Stimulated activated CD4-positive, alpha-beta T cell treated with anti-CD3 and anti-CD28 coated beads, TNF-alpha, amount 100 ng/mL, for 1 hour (primary cell): ENCODE measurements at places on chromosomes 3 and 15.

DNA sequence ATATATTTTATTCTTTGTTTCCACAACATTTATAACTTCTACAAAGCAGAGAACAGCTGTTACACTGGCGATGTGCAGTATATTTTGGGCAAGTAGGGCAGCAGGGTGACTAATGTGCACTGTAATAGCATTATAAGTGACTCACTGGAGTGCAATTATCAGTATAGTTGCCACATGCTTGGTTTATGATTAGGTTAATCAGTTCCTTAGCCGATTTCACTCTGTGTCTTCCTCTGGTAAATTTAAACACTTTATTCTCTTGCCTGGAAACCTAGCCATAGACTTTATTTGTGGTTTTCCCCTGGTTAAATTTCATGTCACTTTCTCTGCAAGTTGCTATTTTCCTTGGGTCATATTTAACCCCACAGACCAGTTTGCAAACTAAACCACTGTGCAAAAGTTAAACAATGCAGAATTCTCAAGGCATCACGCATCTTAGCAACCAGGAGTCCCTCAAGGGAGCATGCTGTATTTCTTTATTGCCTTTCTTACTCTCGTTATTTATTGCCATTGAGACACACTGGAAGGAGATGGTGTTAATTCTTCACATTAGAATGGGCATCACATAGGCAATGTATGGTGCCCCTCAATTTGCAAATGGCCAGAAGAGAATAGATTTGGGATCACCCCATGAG is 690.2 kb upstream of the DPPA4 start:
- no peak for DNase-seq

- no peak for DNase-seq
Observed at GRCh38 chr3:14847613-14848541, 29.1 kb downstream of the FGD5 start.

DNA sequence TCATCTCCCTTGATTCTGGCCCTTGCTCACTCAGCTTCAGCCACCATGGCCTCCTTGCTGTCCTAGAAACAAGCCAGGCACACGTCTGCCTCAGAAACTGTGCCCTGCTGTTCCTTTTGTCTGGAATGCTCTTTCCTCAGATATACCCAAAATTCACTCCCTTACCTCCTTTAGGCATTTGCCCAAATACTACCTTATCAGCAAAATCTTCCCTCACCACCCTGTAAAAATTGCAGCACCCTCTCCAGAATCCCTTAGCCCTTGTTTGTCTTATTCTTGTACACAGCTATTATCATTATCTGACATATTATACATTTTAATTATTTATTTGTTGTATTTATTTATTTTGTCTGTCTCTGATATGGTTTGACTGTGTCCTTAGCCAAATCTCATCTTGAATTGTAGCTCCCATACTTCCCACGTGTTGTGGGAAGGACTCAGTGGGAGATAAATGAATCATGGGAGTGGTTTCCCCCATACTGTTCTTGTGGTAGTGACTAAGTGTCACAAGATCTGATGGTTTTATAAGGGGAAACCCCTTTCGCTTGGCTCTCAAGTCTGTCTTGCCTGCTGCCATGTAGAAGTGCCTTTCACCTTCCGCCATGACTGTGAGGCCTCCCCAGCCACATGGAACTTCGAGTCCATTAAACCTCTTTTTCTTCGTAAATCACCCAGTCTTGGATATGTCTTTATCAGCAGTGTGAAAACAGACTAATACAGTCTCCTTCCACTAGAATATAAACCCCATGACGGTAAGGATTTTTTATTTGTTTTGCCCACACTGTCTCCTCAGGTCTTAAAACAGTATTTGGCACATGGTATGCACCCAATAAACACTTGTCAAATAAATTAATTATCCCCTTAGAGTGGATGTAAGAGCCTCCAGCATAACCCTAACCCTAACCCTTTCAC is 60.0 kb upstream of the STT3B start:
- DNase-seq = no peak

- DNase-seq = no peak
Observed at GRCh38 chr3:31263897-31264296, 268.8 kb upstream of the STT3B start.

DNA sequence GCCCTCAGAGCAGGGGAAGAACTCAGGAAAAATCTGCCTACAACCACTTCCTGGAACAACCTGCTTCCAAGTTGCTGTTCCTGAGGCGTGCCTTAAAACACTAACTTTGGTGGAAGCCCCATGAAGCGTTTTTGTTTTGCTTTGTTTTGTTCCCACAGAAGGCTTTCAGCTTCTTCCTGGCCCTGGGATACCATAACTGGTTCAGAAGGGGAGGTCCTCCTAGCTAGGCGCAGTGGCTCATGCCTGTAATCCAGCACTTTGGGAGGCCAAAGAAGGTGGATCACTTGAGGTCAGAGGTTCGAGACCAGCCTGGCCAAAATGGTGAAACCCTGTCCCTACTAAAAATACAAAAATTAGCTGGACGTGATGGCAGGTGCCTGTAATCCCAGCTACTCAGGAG is 1.2 kb upstream of the IP6K1 start:
- DNase-seq = no peak

DNA sequence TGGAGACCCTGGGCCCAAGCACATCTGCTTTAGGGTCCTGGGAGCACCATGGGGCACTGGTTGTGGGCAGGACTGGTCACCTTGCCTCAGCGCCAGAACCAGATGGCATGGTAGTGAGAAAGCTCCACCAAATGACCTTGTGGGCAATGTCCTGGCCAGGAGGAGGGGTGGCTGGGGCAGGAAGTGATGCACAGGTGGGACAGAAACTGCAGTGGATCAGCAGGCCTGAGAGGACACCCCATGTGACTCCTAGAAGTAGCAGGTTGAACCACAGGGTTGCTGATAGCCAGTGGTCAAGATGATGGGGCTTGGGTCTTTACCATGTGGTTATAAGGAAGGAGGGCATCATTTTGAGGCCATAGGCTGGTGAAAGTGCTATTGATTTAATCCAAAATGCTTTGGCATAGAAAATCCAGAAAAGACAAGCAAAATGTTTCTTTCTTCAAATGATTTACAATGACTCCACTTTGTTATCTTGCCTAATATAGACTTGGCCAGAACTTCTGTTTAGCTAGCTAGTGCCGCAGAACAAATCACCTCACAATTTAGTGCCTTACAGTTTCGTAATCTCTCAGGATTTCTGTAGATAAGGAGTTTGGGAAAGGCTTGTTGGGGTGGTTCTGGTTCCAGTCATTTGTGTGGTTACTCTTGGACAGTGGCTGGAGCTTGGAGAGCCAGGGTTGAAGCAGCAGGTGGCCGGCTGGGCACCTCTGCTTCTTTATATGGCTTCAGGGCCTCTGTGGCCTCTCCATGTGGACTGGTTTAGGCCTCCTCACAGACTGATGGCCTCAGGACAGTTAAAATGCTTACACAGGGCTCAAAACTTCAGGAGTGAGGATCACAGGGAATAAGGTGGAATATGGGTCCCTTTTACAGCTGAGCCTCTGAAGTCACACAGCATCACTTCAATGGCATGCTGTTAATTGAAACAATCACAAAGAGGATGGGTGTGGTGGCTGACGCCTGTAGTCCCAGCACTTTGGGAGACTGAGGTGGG is 27.5 kb downstream of the TMEM158 start:
- DNase-seq = no peak

DNA sequence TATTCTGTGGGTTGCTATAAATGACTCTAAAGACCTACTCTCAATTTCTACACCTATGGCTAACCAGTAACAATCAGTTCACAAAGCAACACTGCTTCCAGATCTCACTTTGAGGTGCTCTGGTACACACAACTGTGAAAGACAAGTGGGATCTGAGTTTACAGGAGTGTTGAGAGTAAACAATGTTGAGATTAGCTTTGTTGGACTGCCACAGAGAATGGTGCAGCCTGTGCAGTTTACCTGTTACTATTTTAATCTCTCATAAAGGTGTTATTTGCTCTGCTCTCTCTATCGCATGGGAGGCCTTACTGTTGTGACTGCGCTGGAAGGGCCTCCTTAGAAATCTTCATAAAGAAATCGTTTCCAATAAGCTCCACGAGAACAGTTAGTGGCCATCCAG is 112.0 kb downstream of the SOX2 start:
- no peak for DNase-seq

GRCh38 chr3:150075417-150075865 is 104.7 kb upstream of the PFN2 start:
- no peak for DNase-seq

DNA sequence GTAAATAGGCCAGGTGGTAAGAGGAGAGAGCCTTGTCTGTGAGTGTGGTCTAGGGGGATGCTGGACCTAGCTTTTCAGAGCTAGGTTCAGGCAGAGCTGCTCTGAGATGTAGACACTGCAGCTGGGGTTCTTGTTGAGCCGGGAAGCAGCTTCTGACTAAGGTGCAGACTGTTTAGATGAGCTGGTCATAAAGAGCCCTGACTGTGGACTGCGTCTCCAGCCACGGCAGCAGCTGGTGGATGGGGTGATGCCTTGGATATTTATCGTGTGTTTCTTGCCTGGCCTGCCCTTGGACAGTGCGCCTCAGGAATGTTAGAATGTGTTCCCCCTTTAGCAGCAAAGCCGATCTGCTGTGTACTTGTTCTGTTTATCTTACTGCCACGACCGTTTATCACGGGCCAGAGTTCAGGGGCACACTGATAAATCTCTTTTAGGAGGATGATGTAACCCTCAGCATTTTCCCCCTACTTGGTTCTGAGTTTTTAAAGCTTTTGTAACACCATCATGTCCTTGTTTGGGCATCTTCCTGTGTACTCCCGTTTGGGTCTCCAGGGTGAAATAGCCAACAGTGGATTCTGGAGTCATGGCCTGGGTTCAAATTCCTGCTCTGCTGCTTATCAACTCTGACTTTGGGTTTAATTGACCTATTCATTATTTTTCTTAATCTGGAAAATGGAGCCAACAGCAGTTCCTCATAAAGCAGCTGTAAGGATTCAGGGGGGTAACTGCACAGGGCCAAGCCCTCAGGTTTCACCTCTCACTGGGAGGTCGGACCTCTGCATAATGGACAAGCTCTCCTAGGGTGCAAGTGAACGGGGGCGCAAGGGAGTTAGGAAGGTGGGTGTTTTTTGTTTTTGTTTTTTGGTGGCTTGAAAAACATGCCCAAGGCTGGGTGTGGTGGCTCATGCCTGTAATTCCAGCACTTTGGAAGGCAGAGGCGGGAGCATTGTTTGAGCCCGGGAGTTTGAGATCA is 51.4 kb downstream of the FLNB start:
- DNase-seq = no peak

DNA sequence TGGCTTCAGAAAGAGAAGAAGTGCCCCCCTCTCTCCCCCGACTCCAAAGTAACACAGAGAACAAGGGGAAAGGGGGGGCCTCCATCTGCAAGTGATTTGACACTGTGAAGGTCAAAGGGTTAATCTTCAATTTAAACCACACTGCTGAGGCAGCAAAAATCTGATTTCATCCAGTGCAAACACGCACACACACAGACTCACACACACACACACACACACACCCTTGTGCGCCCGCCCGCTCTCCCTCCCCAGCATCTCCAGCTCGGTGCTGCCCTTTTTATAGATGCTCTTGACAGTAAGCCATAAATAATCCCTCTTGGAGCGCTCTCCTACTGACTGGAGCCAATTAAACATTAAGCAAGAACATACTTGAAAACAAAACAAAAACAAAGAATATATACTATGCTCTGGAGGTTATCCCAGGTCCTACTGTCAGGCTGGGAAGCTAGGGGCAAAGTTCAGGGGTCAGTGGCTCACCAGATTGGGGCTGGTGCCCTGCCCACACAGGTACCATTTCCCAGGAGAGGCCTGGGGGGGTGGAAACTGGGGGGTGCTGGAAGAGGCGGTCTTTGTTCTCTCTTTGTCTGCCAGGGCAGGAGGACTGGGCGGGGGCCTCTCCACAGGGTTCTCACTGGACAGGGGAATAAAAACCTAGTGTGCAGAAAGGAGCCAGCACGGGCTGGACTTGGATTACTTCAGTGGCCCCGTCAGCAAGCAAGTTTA is 16.3 kb downstream of the BMF start:
- DNase-seq = no peak

DNA sequence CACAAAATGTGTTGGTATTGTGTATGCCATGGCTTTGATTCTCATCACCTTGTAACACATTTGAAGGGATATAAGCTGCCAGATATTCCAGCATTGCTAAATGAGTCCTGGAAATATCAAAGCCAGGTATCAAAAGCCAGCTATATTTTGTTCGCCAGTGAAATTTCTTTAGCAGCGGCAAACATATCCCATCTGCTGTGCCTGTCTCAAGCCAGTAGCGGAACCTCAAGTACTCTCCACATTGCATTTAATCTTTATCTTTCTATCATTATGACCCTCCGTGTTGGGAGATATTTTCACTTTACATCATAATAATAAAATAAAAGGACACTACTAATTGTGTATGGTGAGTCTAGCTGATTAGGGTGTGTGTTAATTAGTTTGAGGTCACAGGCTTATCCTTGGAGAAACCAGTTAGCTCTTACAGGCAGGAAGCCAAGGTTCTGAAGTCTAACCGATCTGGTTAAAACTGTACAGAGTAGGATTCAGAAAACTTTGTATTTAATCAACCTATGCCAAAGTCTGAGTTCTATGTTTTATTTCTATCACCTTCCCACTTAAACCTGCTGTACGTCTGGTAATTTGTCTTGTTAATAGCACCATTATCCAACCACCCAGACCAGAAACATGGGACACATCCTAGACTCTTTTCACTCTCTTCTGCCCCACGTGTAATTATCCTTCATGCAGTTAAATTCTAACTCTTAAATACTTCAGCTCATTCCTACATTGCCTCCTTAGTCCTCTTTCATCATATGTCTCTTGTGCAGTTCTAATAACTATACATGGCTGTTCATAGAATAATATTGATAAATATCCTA is 14.5 kb downstream of the TIPARP start:
- DNase-seq = no peak

DNA sequence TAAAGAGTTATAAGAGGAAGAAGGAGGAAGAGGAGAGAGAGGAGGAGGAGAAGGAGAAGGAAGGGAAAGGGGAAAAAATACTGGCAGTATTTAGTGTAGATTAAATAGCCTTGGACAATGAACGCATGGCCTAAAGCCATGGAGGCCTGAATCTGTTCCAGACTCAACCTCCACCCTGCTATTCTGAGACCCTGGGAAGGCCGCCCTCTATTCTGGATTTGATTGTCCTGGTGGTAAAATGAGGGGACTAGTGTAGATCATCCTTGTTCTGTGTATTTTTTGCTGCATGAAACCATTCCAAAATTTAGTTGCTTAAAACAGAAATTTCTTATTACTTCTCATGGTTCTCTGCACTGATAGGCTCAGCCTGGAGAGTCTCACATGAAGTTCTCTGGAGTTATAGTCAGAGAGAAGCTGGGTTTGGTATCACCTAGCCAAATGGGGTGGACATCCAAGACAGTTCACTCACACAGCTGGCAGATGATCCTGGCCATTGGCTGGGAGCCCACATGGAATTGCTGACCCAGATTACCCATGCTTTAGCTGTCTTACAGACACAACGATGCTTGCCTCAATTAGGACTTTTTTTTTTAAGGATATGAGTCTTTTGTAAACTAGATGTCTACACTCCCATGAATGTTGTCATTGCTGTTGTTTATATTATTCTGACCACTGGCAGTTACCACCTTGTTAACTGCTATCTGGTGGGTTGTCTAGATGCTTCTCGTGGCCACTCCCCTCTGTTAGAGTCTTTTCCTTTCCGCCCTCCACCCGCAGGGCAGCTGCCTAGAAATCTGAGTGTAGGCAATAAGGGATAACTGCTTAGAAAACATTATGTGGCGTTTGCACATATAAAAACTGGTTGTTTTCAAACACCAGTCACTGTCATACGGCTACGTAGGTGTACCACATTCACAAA is 149.9 kb downstream of the SST start:
- DNase-seq = no peak

GRCh38 chr3:12822725-12823373 is 18.5 kb downstream of the RPL32 start:
- DNase-seq = no peak

- DNase-seq = no peak
Observed at GRCh38 chr3:120615847-120616609, 19.9 kb downstream of the NDUFB4 start.

GRCh38 chr15:81752974-81753373 is 292.8 kb downstream of the MEX3B start:
- DNase-seq = no peak
